ENCODE measurements at places on chromosomes 1 and 21.

DNA sequence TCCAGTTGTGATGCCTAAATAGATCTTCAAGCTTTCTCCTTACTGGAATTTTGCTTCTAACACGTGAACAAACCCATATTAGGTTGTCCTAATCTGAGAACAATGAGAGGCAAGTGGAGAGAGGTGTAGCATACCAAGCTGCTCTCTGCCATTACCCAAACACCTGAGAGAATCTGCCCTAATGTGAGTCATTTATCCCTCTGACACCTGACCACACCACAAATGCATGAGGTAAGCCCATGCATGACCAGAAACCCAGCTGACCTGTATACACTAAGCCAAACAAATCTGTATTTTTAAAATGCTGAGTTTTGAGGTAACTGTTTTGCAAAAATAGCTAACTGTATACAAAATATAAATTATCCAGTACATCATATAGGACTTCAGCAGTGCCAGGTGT is 1458.1 kb upstream of the B3GALT2 start:
- no peak for DNase-seq

DNA sequence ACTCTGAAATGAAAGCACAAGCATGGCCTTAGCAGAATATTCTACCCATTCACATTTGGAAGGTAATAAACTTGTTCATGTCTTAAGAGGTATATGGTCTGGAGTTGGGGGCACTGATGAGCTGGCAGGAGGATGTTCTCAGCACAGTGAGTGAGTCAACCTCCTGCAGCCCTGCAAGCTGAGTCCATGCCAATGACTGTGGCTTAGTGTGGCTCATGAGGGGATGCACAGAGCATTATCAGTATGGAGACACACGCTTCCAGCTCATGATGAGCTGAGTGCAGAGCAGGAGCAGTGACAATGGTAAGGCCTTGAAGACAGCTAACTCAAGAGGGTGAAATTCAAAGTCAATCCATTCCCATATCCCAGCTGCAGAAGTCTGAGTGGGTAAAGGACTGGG is 102.3 kb downstream of the TNFSF18 start:
- DNase-seq, result peak; percentile 75

DNA sequence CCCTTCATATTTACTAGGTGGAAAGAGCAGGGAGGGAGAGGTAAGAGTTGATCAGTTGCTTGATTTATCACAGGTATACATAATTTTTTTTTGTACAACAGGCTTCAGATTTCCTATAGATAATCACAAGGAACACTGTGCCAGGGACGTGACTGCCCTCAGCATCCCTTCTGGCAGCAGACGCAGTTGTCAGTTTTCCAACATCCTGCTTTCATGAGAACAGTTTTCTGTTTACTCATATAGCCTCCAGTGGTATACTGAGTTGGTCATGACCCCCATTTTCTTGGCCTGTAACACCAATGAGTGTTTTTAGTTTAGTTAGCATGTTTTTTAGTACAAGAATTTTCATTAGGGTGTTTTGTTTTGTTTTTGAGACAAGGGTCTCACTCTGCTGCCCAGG is 37.9 kb upstream of the PTPRF start:
- DNase-seq, result no peak

DNA sequence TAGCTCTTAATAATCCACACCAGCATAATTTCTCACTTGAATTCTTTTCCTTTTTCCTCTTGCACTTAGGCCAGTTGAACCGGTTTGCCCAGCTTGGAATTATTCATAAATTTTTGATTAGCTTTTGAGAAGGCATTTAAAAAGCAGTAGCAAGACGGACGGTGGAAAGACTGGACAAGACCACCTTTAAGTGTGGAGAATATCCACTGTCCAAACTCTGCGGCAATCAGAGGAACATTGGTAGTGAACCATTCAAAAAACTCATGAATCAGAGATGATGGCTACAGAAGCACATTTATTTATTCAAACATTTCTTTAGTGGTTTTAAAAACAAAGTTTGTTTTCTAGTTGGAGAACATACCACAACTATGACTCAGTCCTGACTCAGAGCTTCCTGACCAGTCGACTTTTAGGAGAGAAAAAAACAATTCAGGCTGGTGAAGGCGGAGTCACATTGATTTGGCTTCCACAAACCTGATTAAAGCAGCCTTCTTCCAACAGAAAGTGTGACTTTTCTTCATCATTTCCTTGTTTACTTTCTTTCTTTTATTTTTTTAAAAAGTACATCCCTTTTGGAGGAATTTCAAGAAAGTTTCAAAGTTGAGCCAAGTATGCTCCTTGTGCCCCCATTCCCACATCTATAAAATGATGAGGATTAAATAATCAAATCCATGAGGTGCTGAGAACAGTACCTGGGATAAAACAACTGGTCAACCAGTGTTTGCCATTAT is 128.8 kb downstream of the ADSS2 start:
- DNase-seq, result peak; percentile 93

GRCh38 chr1:204292740-204293139 is 67.0 kb downstream of the PLEKHA6 start:
- DNase-seq, result no peak

GRCh38 chr1:9589144-9589718 is 520 bp downstream of the TMEM201 start:
- DNase-seq, result no peak

- DNase-seq, result no peak
Observed at GRCh38 chr1:208235982-208236761, 8.0 kb downstream of the PLXNA2 start.

GRCh38 chr1:189424746-189425331 is 1052.8 kb downstream of the BRINP3 start:
- DNase-seq, result no peak

- no peak for DNase-seq
Observed at GRCh38 chr1:96424877-96425276, 296.7 kb upstream of the PTBP2 start.

- DNase-seq, result no peak
Observed at GRCh38 chr1:110068646-110069403, 1.6 kb downstream of the ALX3 start.

All from non-pigmented ciliary epithelial cell (primary cell).